Jurkat, Clone E6-1 (cell line): ENCODE measurements at places on chromosomes 11 and 22.

DNA sequence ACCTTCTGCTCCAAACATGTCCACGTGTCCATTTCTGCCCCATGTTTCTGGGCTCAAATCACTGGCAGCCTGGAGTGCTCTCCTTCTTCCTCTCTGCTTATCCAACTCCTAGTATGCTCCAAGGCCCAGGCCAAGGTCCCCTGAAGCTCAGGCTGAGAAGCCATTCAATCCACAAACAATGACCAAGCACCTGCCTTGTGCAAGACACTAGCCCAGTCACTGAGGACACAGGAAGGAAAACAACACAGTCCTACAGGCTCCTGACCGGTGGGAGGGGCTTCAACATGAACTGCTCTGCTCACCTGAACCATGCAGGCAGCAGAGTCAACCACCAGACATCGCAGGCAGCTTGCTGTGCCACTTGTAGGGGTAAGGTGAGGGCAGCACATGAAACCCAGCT is 93.6 kb downstream of the RPL27A start:
- no peak for DNase-seq

DNA sequence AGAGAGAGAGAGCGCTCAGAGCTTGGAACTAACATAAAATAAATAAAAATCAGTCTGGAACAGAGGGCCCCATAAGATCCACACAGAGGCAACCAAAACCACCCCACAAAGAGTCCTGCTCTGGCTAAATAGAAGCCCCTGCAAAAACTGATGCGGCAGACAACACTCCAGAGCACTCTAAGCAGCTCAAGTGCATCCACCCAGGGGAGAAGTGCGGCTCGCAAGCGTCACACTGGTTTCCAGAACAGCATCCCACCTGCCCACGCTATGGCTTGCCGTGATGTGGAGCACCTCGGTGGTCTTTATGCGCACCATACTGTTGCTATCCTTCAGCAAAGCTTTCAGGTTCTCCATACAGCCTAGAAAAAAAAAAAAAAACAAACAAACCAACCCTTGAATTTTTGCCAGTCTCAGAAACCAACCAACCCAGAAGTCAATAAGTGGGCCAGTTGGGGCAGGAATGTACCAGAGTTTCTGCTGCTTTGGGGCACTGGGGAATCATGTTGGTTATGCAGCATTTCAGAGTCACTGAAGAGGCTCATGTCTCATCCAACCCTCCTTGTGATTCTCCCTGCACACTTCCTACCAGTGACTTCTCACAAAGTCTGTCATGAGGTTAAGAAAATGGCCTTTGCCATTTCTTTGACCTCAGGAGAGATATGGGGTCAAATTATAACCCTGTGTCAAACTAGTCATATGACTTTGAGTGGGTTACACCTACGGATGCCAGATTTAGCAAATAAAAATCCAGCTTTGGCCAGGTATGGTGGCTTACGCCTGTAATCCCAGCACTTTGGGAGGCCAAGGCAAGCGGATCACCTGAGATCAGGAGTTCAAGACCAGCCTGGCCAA is 3.0 kb downstream of the RSPH14 start:
- DNase-seq: no peak

GRCh38 chr11:20760811-20761210 is 91.4 kb downstream of the NELL1 start:
- DNase-seq: no peak

DNA sequence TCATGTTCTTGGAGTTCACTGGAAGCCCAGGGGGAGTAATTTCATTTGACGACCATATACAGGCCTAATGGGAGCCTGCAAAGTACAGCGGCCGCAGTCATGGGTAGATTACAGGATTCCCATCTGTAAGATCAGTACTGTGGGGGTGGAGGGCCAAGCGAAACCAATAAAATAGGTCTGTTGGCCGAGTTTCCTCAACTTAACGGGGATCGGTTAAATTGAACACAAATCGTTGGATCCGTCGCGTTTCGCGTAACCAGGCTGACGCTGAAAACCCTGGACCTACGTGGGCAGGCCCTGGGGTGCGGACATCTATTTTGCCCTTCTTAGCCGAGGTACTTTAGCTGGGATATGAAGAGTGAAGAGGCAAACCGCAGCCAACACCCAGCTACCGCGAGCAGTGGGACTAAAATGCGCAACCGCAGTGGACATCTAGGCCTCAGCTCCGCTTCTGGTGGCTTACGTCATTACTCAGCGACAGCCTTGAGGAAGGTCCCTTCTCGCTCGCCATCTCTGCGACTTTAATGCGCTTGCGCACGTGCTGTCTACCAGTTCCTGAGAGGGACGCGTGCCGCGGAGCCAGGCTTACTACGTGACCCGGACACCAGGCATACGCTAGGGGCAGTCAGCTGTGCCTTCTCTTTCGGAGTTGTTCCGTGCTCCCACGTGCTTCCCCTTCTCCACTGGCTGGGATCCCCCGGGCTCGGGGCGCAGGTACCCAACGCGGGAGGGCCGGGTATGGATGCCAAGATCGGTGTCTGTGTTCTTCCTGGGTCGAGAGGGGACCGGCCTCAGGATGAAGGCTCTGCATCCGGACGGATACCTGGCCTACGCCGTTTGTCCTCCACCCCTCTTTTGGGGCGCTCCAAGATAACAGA is at the start of gene NAT10:
TSS of gene NAT10 (plus strand) at position 551 of the 878 bp plus-strand sequence. CDS start 2,597 bp downstream, outside the sequence.
- peak; percentile 99 for DNase-seq

DNA sequence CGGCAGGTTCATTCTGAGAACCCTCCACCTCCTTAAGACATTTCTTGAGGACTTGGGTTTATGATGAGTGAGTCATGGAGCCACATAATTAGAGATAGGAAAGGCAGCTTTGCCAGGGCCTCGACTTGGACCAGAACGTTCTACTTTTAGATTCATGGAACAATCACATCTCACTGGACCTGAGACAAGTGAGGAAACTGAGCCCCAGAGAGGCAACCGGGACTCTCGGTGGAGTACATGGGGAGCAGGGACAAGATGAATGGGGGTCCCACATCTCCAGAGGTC is 59.5 kb downstream of the LINC01488 start:
- no peak for DNase-seq

DNA sequence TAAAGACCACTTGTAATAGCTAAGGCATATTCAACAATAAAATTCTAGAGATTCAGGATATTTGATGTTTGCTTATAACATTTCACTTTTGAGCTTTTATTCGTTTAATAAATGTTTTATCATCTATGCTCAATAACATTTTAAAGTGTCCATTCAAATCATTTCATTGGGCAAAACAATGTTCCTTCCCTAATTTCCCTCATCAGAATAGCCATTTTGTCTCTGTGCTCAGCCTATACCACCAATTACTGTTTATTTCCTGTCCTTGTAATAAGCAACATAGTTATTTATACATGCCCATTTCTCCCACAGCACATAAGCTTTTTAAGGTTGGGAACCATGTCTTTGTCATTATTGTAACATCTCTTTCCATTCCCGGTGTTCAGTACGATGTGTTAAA is 1.3 kb upstream of the SC5D start:
- no peak for DNase-seq

DNA sequence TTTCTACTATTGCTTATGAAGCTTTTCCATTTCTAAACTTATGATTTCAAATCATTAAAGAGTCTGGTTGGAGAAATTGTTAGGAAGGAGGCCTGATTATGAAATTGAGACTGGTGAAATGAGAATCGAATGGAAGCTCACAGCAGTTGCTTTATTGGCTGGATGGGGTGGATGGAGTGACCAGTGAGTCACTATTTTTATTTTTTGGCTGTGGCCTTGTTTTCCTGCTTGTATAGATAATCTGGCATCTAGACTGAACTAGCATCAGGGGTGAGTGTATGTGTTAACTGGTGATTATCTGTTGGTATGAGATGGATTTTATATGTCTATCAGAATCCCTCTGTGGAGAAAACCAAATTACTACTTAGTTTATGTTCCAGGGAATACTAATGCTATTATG is 36.2 kb downstream of the UVRAG start:
- no peak for DNase-seq

DNA sequence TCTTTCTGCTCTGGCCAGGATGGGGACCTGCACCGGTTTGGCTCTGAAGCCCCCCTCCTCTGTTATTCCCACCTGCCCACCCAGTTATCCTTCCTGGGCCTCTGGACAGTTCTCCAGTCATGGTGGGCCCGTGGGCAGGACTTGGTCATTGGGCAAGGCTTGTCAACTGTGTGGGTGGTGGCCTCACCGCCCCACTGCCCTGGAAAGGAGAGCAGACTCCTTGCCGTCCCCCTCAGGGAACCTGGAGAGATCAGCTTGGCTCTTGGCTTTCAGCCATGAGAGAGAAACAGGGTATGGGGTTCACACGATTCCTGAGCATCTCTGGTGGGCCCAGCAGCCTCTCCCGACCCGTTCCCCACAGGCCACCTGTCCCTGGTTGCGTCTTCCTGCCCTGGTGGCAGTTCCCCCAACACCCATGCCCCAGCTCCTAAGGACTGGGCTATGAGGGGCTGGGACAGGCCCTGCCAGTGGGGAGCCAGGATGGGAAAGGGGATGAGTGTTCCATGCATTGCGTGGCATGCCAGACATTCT is 92.3 kb downstream of the MORC2 start:
- DNase-seq: no peak

- DNase-seq: no peak
These were observed 12.5 kb downstream of the OTUB1 start for GRCh38 chr11:63998558-63999348.

- DNase-seq: no peak
These were observed 86.4 kb upstream of the THY1 start for GRCh38 chr11:119509282-119509841.

DNA sequence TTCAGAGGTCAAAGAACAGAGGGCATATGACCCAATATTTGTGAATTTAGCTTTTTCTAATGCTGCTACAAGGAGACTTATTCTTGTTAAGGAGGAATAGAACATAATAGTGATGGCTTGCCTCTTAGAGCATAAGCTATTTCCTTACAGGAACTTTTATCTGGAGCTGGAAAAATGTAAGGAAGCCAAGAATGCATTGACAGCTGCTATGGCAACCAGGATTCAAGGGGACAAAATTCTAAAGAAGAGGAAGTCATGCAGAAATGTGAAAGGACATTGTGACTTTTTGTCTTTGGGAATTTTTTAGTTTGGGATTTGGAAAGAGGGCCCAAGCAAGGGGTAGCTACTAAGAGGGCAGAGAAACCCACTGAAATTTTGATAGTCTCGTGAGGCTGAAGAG is 51.1 kb downstream of the EHF start:
- DNase-seq: no peak

DNA sequence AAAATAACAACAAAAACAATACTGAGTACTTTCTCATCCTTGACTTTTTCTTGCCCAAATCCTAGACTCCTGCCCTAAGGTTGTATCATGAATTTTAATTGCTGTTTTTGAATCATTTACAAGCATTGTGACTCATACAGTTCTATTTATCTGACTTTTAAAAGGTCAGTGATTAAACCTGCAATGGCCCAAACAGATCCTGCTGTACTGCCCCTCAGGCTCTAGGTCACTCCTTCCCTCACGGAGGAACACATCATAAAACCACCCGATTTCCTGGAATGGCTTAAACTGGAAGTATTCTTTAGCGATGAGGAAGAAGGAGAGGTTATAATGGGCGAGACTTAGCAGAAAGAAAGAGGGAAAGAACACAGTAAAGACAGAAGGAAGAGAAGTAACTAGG is 12.3 kb downstream of the ARFGAP3 start:
- no peak for DNase-seq

DNA sequence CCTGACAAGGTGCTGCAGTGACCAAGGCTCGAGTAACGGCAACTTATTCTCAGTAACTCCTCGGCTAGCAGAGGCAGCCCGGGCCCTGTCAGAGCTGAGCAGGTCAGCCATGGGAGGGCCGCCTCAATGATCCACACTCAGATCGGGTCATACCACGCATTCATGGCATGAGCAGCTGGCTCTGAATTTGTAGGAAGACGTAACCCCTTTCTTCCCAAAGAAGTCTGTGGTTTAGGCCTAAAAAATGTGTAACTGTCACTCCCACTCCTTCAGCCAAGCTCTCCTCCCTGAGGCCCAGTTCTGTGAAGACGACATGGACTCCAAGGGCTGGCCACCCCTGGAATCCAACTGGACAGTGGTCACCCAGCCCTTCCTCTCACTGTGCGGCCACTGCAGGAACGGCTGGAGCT is 30.0 kb downstream of the PPP2R1B start:
- DNase-seq: no peak

DNA sequence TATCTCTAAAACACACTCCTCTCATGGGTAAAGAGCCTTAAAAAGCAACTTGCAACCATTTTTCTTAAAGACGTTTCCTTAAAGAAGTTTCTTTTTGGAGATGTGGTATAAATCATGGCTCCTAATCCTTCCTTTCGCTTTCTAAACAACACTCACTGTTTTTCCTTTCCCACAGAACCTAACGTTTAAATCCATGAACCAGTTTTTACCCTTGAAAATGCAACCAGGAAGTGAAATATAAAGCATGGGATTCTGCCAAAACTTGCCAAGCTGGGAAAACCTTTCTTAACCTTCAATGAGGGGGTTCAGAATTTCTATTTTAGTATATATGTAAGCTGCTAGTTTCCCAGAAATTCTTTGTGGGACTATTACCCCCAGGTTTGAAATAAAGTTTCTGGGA is 8.6 kb downstream of the PLEKHA7 start:
- no peak for DNase-seq

- no peak for DNase-seq
These were observed 89.9 kb upstream of the PRDM11 start for GRCh38 chr11:45056529-45056928.

GRCh38 chr22:38554281-38554680 is 15.7 kb downstream of the DMC1 start:
- DNase-seq: no peak

DNA sequence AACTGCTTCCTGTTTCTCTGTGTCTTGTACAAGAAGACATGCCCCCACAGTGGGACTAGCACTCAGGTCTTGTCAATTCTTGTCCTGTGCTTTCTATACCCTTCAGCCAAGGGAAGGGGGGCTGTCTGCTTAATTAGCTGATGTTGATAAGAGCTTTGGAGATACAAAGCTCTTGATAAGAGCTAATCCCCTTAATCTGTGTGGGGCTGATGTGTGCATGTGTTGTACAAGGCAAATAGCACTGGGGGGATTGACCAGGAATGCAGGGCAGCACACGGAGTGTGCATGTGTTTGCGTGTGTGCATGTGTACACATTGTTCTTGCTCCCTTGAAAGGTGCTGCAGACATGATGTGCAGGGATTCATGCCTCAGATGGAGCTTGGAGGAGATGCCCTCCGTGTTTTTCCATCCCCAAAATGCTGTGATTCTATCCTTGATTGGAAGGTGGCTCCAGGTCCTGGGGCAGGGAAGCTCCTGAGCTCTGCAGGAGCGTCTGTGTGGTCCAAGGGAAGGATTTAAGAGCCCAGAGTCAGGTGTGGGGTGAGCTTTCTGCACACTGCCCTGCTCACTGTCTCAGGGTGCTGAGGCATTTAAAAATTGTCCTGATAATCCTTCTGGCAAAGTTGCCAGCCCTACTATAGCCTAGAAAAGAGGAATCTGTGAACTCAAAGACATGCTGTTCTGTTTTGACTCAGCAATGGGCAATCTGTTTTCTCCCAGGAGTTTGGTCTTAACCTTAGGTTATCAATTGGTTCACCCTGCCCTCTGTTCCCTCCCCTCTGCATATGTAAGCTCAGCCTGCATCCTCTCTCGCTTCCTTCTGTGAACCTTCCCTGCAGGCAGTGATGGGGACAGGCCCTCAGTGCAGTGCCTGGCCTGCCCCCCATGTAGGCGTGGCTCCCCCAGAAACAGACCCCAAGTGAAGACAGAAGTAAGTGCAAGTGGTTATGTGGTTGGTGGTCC is 102.0 kb downstream of the GRIK4 start:
- no peak for DNase-seq

GRCh38 chr11:66187453-66187852 is 81.0 kb upstream of the RAB1B start:
- no peak for DNase-seq
